NCI-H2029 (cell line): ENCODE measurements at places on chromosomes 6 and 20.
A peak's percentile ranks its signal among the peaks of the same experiment; 100 is the strongest.

DNA sequence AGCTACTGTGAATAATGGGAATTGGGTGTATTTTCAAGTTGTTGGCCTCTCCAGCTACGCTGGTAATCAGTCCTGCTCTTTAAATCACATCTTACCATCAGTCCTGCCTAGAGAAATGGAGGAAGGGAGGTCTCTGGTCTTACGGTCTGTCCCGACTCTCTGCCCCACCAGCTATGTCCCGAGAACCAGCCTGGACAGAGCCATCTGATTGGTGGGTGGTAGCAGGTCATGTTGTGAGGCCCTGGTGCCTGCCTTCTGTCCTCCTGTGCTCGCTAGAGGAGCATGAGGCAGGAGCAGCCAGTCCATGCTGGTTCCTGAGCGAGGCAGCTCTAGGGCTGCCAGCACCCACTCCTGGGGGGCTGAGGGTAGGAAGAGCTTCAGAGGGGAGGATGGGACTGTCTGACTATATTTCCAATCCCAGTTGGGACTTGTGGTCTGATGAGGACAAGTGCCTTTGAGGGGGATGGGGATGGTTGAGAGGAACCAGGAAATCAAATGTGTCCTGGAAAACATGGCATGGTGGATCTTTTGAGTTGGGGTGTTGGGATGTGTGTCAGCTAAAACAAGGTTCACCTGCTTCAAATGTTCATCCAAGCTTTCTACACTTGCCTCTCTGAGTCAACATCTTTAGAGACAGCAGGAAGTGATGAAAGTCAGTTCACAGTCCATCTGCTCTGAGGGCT is 33.0 kb downstream of the SYNJ2 start:
- peak; percentile 54 for DNase-seq

DNA sequence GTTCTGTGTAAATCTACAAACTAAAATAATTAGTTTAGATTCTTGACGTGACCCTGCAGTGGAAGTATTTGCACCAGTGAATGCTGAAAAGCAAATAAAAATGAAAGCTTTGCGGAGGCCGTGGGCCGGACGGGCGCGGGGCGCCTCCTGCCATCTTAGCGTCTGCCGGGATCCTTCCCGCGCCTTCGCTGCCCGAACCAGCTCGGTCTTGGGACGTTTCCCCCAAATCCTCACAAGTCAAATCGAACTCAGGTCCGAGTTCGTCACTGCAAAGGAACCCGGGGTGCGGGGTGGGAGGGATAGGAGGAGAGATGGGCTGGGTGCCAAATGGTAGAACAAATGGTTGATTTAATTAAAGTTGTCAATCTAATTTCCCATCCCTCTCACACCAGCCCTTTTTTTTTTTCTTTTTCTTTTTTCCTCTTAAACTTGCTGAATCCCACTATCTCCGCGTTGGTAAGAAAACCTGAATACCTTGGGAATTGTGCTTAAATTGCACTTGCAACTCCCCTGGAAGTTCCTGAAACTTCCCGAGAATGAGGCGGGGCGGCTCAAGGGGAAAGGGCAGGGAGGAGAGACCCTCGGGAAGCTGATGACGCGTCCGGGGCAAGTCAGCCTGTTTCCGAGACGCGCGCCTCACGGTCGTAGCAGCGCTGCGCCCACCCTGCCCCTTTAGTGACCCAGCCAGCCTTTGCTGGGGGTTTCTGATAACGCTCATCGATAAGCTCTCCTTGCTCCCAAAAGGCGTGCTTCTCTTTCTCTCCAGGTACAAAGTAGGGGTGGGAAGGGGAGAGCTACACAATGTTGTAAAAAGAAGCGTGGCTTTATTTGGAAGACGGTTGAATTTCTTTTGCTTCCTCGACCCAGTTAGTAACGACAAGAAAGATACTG is 1.8 kb downstream of the GJA1 start:
- no peak for DNase-seq

DNA sequence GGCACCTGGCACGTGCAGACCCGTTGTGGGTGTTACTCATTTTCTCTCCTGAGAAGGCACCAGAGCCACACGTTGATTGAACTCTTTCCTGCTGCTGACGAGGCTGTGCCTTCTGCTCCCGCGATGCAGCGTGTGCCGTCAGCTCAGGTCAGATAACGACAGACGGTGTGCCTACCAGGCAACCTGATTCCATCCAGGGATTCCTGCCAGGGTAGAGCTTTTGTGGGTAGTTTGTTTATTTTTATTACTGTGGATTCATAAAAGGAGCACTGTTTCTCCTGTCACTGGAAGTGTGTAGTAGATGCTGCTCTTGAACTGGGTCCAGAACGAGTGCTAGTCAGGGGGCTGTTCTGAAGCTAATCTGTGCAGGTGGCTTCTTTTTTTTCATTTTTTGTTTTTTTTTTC is 20.7 kb downstream of the PRPF6 start:
- peak; percentile 87 for DNase-seq

GRCh38 chr6:159691133-159691962 is 1.7 kb downstream of the SOD2 start:
- DNase-seq: peak; percentile 27

GRCh38 chr6:30216096-30216495 is 2.9 kb upstream of the TRIM26 start:
- DNase-seq: no peak

- no peak for DNase-seq
These were observed 70.3 kb downstream of the ATG5 start for GRCh38 chr6:106255306-106255705.

GRCh38 chr6:28315628-28316027 is 20.3 kb downstream of the ZSCAN31 start:
- DNase-seq: no peak

DNA sequence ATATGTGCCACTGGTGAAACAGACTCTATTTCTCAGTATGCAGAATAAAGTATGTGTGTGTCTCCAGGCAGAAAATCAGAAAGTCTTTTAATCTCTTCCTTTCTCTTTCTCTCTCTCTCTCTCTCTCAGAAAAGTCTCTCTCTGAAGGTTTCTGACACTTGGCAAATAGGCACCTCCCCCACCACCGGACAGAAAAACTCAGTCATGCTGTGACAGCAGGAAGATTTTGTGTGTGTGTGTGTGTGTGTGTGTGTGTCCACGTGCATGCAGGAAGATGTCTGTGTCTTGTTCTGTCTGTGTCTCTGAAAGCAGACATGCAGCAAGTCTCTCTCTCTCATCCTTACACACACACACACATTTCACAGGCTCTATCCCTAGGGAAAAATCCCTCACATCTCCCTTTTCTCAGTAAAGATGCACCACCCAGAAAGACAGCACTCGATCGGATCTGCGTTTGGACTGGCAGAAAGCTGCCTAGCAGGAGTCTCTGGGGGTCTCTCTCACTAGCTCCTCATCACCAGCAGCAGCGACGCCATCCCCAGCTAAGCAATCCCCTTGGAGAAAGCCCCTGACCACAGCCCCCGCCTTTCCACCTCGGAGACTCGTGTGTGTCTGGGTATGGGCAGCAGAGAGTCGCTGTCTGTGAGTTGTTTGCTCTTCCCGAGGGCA is 98.3 kb downstream of the EDN3 start:
- no peak for DNase-seq

DNA sequence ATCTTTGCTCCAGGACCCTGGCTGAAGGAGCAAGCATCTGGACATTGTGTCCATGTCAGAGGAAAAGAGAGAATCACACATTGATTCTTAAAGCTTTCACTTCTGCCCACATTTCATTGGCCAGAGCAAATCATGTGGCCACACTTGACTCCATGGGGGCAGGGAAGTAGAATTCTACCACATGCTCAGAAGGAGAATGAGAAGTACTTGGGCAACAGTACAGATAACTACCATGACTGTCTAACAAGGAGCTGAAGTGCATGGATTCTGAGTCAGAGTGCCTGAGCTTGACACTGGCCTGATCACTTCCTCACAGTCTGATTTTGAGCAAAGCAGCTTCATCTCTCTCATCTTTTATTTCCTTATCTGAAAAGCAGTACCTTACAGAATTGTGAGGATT is 38.6 kb downstream of the GHRH start:
- DNase-seq: peak; percentile 26

DNA sequence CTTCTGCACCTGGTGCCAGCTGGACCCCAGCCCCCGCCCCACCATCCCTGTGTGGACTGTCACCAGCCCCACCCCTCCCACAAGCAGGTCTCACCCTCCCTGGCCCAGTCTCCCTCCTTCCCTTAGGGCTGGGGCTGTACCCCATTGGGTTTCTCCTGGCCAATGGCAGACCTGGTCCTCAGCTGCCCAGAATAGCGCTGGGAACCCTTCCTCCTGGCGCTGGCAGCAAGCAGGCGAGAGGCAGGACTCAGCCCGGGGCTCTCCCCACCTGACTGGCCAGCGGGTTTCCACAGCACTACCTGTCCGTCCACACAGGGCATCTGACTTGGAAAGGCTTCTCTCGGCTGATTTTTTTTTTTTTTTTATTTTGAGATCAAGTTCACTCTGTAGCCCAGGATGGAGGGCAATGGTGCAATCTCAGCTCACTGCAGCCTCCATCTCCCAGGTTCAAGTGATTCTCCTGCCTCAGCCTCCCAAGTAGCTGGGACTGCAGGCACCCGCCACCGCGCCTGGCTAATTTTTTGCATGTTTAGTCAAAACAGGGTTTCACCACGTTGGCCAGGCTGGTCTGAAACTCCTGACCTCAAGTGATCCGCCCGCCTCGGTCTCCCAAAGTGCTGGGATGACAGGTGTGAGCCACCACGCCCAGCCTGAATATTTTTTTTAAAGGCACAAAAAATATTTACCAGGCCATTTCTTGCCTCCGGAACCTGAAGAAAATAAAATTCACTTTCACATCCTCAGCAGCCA is 21.6 kb upstream of the CHRNA4 start:
- DNase-seq: no peak

- no peak for DNase-seq
These were observed 318.0 kb downstream of the GRIK2 start for GRCh38 chr6:101711518-101711917.

DNA sequence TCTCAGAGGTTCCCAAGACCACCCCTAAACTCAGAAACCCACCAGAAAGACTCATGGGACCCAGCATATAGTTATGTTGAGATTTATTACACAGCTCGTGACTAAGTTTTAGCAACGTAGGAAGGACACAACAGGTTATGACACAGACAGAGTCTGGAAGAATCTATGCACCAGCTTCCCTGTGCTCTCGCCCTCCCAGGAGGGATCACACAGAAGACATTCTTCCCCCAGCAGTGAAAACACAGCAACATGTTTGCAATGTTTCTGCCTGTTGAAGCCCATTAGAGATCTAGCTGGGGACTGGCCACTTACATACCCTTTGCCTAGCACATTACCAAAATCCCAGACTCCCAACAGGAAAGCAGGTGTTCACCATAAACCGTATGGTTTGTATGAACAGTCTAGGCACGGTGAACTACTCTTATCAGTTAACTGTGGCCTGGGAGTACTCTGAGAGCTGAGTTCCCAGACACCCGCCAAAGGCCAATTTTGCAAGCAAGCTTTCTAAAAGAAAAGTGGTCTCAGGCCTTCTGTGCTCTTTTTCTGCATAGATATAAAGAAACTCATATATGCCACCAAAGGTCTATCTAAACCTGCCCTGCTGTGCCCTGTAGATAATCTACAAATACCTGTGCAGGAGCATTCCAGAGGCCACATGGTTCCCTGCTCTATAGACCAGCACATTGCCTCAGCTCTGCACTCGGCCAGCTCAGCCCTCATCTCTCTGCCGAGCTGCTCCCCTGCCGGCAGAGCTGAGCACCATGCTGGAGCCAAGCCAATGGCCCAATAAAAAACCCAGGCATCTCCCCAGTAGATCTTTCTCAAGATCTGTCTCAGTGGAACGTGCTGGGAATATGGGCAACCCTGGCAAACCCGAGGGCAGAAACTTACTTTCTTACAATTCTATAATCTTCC is 69.6 kb upstream of the SMIM28 start:
- DNase-seq: no peak

GRCh38 chr6:136160250-136160649 is 89.9 kb downstream of the MTFR2 start:
- no peak for DNase-seq

DNA sequence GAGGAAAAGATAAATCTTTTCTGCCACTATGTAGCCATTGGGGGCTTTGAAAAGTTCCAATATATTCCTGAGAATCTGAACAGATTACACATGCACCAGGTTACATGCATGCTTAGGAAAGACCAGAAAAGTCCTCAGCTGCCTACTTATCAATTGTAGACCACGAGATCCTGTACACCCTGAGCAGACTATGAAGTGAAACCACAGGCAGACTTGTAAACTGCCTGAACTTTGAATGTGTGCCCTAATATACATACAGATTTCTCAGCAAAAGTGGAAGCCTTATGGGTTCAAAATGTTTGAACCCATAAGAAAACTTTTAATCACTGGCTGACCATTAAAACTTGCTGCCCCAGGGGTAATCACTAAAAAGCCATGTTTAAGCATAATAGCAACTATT is 273.5 kb upstream of the RUNX2 start:
- DNase-seq: no peak

DNA sequence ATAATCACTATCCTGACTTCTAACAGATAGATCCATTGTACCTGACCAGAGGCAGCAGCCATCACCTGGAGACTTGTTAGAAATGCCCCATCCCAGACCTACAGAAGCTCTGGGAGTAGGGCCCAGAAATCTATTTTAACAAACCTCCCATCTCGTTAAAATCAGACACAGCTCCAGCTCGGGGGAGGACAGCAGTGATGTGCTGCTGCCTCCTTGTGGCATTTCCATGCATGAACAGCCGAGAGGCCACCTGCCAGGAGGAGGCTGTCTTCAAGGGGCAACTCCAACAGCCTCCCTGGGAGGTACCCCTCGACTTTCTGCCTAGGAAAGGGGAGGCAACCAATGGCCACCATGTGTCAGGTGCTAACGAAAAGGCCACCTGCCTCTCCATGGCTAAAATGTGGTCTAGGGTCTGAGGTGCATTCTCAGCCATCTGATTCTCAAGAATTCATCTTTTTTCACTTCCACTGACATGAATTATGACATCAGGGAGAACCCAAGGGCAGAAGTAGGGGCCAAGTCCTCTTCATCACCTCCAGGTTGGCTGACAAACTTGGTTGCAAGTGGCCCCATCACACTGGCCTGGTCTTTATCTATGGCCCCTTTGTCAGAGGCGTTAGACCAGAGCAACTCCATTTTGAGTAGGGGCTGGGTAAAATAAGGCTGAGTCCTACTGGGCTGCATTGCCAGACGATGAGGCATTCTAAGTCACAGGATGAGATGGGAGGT is 12.2 kb upstream of the KCNK15 start:
- peak; percentile 53 for DNase-seq

DNA sequence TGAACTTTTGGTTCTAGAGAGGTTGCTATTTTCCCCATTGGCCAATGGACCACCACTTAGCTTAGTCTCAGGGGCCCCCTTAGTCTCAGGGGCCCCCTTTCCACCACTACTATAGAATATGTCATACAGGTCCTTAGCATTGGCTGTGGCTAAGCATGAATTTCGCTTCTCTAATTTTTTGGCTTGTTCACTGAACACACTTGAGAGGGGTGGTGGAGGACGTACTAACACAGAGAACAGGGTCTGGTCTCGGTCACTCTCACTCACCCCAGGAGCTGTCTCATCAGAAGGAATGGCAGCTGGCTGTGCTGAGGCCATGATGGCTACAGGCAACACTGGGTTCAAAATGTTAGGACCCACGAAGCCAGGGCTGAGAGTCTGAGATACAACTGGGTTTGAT is 30.3 kb downstream of the ZNF318 start:
- DNase-seq: no peak

DNA sequence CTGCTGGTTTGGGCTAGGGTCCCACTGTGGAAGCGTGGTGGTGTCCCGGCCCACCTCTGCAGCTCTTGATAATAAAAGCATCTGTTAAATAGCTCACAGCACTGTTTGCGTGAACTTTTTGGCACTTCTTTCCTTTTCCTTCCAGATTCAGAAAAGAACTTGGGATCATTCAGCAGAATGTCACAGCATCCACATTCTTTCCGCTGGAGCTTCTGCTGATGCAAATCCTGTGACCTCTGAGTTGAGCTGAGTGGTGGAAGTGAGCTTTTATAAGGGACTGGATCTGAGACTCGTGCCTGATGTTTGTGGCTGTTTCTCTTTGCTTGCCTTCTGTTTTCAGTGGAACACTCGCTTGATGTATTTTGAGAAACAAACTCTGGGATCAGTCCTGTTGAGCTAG is 3.9 kb downstream of the OSBPL2 start:
- no peak for DNase-seq
